ENCODE measurements at places on chromosomes 3 and 15.

GRCh38 chr3:169475576-169475975 lies 187.9 kb downstream of the MECOM start:
- DNase-seq, result no peak

- DNase-seq, result no peak
These were observed 420.4 kb downstream of the PDCD6IP start for GRCh38 chr3:34218706-34219385.

- DNase-seq, result no peak
These were observed 53.9 kb downstream of the TMOD3 start for GRCh38 chr15:51883271-51883837.

GRCh38 chr3:31709005-31709404 lies 176.3 kb downstream of the STT3B start:
- DNase-seq, result no peak

DNA sequence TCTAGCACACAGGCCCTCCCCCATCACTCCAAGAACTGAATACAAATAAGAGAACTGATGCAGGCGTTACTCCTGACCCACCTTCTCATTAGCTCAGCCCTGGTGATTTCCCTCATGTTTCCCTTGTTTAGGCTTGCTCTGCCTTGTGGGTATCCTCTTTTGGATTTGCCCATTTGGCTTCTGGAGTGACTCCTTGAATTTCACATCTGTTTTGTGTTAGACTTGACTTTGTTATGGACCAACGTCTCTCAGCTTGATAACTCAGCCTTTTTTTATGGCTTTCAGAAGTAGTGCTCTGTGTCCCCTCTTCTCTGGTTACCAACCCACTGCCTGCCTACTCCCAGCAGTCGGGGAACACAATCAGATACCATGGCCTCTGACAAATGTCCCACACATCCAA lies 11.3 kb upstream of the TMOD3 start:
- DNase-seq, result no peak

DNA sequence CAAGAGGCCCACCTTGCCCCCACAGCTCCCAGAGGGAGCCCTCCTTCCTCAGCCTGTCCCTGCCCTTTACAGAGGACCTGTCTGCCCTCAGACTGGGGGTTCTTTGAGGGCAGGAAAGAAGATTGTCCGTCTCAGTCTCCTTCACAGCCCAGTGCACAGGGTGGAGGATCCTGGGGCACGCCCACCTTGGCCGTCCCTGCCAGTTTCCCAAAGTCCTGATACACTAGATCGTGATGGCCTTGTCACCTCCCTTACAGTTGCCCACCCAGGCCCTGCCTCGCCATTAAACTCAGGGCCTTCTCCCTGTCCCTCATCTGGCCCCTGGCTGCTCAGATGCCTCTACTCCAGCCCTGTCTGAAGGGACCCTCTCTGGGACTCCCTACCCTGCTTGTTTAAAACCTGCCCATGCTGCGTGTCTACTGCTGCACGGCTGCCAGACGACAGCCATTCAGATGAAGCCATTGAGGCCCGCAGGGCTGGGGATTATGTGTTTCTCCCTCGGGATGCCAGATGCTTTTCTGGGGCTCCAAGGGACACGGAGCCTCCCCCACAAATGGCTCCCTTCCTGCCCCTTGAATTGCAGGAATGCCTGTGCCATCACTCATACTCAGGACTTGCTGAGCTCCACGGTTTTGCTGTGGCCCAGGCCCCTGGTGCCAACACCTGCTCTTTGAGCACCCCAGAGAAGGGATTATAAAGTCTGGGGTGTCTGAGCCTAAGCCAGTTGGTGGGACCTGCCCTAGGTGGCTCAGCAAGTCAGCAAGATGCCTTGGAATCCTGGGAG lies 27.8 kb downstream of the ACSBG1 start:
- DNase-seq, result no peak

DNA sequence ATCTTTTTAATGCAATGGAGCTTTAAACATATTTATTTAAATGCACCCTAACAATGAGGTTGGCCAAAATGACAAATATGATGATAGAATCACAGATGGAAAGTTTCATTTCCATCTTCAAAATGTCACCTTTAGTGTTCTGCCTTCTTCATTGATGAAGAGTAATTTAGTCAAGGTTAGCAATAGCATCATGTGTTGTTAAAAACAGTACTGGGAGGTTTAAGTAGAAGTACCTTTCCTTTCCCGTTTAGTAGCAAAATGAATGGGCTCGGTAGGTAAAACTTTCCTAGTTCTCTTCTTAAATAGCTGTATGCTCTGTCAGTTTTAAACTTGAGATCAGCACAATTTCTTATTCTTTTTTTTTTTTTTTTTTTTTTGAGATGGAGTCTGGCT lies 35.1 kb downstream of the EIF2AK4 start:
- no peak for DNase-seq

DNA sequence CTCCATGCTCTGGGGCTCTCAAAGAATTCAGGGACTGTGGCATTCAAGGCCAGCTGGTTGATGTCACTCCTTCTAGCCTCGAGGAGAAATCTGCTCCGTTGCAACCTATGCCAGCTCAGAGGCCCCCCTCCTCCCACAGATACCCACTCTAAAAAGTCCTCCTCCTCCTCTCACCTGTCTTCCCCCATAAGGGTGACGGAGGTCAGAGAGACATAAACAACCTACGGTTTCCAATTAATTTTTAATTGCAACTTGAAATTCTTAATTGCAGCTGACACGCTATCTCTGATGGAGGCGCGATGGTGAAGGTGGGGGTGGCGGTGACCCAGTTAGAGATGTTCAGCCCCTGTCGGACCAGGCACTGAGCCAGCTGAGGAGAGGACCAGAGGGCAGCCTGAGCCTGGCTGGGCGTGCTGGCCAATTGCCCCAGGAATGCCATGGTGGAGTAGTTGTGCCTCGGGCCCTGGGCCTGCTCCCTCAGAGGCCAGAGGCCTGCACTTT lies 43.2 kb upstream of the INSYN1 start:
- DNase-seq, result no peak

- no peak for DNase-seq
These were observed 234.0 kb downstream of the NR2F2 start for GRCh38 chr15:96564546-96564945.

DNA sequence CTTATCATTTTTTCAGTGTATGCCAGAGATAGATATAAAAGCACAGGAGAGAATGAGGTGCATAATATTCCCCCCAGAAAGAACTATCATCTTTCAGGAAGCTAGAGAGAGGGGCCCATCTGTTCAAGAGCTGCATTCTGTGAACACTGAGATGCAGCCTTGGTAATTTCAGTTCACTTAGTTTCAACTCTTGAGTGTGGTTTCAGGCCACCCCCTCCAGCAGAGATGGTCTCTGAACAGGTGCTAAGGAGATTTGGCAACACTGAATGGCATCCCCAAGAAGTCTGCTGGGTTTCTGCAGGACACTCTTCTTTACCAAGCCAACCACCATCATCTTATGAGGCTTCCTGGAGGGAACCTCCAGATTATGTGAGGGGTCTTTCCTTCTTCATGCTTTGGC lies 30.4 kb upstream of the LIMD1 start:
- DNase-seq, result no peak

- DNase-seq, result no peak
These were observed 21.7 kb downstream of the PXYLP1 start for GRCh38 chr3:141253326-141253725.

GRCh38 chr3:147914532-147914931 lies 505.4 kb downstream of the ZIC1 start:
- no peak for DNase-seq

DNA sequence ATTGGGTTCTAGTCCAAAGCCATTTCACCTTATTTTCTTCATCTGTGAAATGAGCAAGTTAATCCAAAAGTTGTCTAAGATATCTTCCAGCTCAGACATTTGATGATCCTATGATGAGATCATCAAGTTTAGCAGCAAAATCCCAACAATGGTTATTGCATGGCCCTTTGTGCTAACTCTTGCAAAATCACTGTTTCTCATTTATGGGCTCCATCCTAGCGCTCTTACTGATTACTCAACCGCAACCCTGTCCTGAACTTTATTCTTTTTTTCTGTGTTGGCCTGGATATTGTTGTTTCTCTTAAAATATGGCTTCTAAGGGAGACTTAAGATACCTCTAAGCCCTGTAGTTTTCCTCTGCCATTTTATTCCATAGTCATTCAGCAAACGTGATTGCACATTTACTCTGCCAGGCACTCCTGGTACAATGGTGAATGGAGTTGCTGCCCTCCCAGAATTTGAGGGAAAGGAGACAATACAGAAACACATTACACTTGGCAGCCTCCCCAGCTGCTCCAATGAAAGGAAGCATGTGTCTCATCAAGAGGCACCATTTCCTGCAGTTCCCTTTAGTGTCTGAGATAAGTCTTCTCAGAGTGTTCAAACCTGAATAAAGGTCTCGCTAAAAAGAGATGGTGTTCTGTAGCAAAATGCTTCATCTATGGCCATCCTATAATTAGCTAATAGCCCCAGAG lies 4.4 kb downstream of the GXYLT2 start:
- DNase-seq, result no peak

- no peak for DNase-seq
These were observed 680 bp downstream of the IFT122 start for GRCh38 chr3:129440618-129441190.

- no peak for DNase-seq
These were observed 68.5 kb downstream of the CBLB start for GRCh38 chr3:105800320-105800719.

GRCh38 chr15:61500951-61501620 lies 272.0 kb upstream of the RORA start:
- DNase-seq, result no peak

GRCh38 chr3:9430733-9431132 lies 33.3 kb downstream of the SETD5 start:
- no peak for DNase-seq

DNA sequence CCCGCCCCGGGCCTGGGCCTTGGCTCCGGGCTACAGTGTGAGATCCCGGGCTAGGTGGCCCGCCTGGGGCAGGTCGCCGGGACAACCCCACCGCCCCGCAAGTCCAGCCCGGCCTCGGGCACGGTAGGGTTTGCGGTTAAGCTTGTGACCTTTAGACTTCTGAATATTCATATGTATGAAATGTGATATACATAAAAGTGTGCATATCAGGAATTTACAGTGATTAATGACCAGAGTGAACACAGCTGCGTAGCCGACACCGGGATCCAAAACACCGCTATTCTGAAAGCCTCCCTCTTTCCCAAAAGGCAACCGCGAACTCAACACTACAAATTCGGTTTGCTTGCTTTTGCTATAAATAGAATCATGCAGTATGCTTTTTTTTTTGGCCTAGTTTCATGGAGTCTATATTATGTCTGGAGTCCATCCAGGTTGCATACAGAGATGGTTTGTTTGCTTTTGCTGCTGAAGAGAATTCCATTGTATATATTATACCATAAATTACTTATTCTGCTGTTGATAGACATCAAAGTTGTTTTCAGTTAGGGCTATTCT lies 636 bp upstream of the SNRPA1 start:
- DNase-seq, result no peak

- no peak for DNase-seq
These were observed 84.1 kb downstream of the ST6GAL1 start for GRCh38 chr3:187014417-187014864.

- DNase-seq, result no peak
These were observed 21.0 kb upstream of the EID1 start for GRCh38 chr15:48856942-48857341.
